Smooth muscle cell of trachea (primary cell): ENCODE measurements at places on chromosomes 16 and 17. TPM values are rescaled to one million over a fixed set of nuclear protein-coding genes. Genes with fewer than 3 reads are reported as not detected.

The ZNF423 gene
- total RNA-seq = 0.58 and 0.99 TPM in 2 replicates

The CHST4 gene
- not detected in 2 replicates for total RNA-seq

The TPPP3 gene
- 1.0 and 2.2 TPM in 2 replicates for total RNA-seq

The ABCA9 gene
- total RNA-seq = 18.7 and 23.3 TPM in 2 replicates

The CX3CL1 gene
- 0.33 and 0.58 TPM in 2 replicates for total RNA-seq

The DPEP2 gene
- not detected in 2 replicates for total RNA-seq

The GAS2L2 gene
- not detected in 2 replicates for total RNA-seq

The KRTAP4-9 gene
- not detected in 2 replicates for total RNA-seq

The KRT28 gene
- not detected in 2 replicates for total RNA-seq

The TNS4 gene
- total RNA-seq = under 0.01 TPM in 1 of 2 replicates, not detected in the other

The SAP30BP gene
- total RNA-seq = 60.5 and 69.4 TPM in 2 replicates

The CASKIN2 gene
- 7.1 and 8.0 TPM in 2 replicates for total RNA-seq

The TP53 gene
- 18.3 and 35.4 TPM in 2 replicates for total RNA-seq

The HAPSTR1 gene
- total RNA-seq = 72.1 and 76.8 TPM in 2 replicates

The TSNAXIP1 gene
- 0.73 and 1.3 TPM in 2 replicates for total RNA-seq

The NPW gene
- total RNA-seq = 0.29 and 2.5 TPM in 2 replicates

The CMTM2 gene
- not detected in 2 replicates for total RNA-seq

The RGS9 gene
- total RNA-seq = 1.2 and 1.5 TPM in 2 replicates

The ASB16 gene
- total RNA-seq = 0.33 and 0.73 TPM in 2 replicates

The HGS gene
- total RNA-seq = 94.4 and 131 TPM in 2 replicates

The VTN gene
- 0.33 TPM in 1 of 2 replicates, not detected in the other for total RNA-seq
